ENCODE measurements at places on chromosomes 2 and 18. TPM values are rescaled to one million over a fixed set of nuclear protein-coding genes. Genes with fewer than 3 reads are reported as not detected.

Gene PSD4
- 2.6 TPM for total RNA-seq

Gene TMEM169
- 0.62 TPM for total RNA-seq

Gene COL3A1
- total RNA-seq = 47.0 TPM

Gene CNDP1
- total RNA-seq = not detected

Gene GPD2
- total RNA-seq = 15.8 TPM

Gene CFAP65
- not detected for total RNA-seq

Gene UPP2
- not detected for total RNA-seq

Gene NTSR2
- total RNA-seq = 0.19 TPM

Gene CCBE1
- total RNA-seq = 3.9 TPM

Gene MYO7B
- 0.32 TPM for total RNA-seq

Gene INPP5D
- 4.6 TPM for total RNA-seq

Gene NMUR1
- total RNA-seq = 0.22 TPM

Gene CRACDL
- total RNA-seq = 4.4 TPM

Gene CYBRD1
- 58.3 TPM for total RNA-seq

Gene HOXD4
- total RNA-seq = not detected

Gene ZEB2
- total RNA-seq = 81.0 TPM
